ENCODE measurements at places on chromosomes 6 and 20.

GRCh38 chr6:117028256-117028655, 151.2 kb downstream of the RFX6 start:
- no peak for DNase-seq

DNA sequence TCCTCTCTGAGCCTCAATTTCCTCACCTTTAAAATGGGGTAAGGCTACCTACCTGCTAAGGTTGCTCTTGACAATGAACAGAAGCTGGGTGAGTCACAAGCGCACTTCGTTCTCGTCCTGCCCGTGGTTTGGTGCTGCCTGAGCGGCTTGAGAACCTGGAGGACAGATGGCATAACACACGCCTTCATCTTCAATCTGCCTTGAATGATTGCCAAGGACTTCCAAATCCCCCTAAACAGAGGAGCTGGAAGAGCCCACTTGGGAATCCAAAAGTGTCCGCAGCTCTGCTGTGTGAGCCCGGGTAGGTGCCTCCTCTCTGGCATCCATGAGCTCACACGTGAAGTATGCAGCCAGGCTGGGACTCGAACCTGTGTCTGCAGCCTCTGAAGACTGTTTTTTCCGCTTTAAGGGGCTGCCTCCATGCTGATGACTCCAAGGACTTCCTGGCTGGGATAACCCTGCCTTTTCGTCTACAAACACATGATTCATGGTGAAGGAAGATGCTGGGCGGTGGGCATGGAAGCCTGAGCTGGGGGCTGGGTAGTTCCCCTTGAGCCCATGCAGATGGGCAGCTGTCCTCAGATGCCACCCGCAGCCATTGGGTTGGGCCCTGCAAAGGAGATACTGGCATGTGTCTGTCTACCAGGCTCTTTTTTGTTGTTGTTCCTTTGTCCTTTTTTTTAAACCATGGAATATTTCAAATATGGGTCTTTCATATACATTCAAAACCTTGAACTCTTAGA, 25.3 kb upstream of the CSNK2A1 start:
- no peak for DNase-seq

DNA sequence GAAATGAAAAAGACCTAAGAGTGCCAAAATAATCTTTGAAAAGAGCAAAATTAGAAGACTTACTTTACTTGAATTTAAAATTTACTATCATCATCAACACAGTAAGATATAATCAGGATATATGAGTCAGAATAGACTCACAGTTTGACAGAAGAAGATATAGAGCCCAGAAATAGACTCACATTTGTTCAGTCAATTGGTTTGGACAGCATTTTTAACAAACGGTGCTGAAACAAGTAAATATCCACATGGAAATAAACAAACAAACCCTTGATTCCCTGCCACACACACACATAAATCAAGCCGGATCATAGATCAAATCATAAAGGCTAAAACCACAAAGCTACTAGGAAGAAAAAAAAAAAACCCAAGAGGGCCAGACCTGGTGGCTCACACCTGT, 291.1 kb downstream of the ADGRG6 start:
- no peak for DNase-seq

- no peak for DNase-seq
Observed at GRCh38 chr6:136921381-136921935, 643 bp upstream of the SLC35D3 start.

DNA sequence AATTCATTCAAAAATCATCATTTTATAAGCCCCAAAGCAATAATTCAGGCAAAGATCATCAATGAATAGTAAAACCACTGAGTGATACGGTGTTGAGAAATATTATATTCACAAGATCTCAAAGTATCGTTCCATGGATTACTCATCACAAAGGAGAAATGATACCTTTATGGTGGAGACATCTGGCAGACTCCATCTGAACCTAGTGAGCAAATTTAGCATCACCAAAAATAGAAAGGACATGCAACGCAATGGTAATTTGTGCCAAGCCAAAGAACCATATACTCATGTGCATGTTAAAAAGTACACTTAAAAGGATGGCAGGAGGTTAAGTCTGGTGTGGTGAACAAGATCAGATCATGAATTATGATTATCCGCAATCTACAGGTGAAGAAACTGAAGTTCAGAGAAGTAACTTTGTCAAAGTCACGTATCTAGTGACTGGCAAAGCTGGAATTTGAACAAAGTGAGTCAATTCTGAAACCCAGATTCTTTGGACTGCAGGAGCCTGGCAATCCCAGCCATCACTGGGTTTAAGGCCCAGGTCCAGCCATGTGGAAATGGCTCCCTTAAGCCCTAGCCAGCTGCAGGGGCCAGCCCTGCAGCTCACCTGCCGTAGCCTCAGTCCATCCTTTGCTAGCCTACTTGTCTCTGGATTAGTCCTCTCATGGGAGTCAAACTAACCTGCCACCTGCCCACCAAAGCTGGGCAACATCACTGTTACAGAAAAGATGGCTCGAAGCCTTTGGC, 68.3 kb downstream of the PDE10A start:
- no peak for DNase-seq

DNA sequence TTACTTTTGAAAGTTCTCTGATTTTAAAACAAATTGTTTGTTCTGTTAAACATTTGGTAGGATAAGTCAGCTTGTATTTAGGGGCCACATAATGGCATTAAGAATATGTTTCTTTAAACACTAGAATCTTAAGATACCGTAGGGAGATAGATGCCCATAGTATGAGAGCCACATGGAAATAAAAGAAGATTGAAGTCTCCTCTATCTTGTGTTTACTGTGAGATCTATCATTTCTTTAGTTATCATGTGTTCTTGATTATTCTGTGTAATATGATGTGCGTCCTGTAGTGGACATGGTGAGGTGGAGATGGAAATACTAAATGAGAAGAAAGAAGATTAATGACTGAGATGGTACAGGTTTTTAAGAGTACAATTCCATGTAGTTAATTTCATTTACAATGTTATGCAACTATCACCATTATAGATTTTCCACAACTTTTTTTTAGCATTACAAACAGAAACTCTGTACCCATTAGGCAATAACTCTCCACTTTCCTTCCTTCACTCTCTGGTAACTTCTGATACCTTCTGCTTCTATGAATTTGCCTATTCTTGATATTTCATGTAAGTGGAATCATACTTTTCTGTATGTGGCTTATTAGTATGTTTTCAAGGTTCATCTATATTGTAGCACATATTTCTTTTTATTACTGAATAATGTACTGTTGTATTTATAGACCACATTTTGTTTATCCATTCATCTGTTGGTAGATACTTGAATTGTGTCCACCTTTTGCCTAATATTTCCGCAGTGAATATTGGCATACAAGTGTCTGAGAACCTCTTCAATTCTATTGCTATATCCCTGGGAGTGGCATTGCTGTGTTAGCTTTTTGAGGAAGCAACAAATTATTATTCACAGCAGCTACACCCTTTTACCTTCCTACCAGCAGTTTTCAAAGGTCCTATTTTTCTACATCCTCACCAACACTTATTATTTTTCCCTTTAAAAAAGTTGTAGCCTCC, 11.5 kb downstream of the RNF146 start:
- no peak for DNase-seq

Data from skin of body (tissue), 3 donors.